Activated CD8-positive, alpha-beta memory T cell treated with anti-CD3 and anti-CD28 coated beads for 4 hours (primary cell): ENCODE measurements at places on chromosomes 16 and 17.

GRCh38 chr16:77064037-77064436 is 127.0 kb upstream of the MON1B start:
- no peak for DNase-seq

GRCh38 chr16:58001781-58002415 is 691 bp downstream of the USB1 start:
- DNase-seq = no peak

GRCh38 chr16:67378642-67379041 is 14.7 kb downstream of the TPPP3 start:
- no peak for DNase-seq

GRCh38 chr17:8016632-8017424 is 14.4 kb downstream of the GUCY2D start:
- no peak for DNase-seq

GRCh38 chr16:21584817-21585216 is 14.6 kb upstream of the METTL9 start:
- DNase-seq = no peak

DNA sequence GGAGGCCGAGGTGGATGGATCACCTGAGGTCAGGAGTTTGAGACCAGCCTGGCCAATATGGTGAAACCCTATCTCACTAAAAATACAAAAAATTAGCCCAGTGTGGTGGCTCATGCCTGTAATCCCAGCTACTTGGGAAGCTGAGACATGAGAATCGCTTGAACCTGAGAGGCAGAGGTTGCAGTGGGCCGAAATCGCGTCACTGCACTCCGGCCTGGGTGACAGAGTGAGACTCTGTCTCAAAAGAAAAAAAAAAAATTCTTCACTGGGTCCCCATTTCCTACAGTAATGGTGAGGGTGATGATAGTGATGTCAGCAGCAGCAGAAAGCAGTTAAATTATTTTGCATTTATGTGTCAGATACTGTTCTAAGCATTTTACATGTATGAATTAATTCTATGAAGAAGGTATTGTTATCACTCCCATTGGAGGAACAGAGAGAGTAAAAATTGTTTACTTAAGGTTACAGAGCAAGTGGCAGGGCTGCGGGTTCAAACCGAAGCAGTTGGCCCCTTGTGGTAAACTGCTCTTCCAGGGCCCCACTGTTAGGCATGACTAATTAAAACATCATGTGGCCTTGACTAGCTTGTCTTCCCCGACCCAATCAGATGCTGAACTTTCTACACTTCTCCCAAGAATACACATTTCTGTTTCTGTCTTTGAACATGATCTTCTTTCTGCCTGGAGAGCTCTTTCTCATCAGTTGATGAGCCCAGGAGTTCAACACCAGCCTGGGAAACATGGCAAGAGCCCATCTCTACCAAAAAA is 45.8 kb downstream of the STAT3 start:
- DNase-seq = no peak

GRCh38 chr17:38574712-38575111 is 31.0 kb downstream of the SRCIN1 start:
- no peak for DNase-seq

DNA sequence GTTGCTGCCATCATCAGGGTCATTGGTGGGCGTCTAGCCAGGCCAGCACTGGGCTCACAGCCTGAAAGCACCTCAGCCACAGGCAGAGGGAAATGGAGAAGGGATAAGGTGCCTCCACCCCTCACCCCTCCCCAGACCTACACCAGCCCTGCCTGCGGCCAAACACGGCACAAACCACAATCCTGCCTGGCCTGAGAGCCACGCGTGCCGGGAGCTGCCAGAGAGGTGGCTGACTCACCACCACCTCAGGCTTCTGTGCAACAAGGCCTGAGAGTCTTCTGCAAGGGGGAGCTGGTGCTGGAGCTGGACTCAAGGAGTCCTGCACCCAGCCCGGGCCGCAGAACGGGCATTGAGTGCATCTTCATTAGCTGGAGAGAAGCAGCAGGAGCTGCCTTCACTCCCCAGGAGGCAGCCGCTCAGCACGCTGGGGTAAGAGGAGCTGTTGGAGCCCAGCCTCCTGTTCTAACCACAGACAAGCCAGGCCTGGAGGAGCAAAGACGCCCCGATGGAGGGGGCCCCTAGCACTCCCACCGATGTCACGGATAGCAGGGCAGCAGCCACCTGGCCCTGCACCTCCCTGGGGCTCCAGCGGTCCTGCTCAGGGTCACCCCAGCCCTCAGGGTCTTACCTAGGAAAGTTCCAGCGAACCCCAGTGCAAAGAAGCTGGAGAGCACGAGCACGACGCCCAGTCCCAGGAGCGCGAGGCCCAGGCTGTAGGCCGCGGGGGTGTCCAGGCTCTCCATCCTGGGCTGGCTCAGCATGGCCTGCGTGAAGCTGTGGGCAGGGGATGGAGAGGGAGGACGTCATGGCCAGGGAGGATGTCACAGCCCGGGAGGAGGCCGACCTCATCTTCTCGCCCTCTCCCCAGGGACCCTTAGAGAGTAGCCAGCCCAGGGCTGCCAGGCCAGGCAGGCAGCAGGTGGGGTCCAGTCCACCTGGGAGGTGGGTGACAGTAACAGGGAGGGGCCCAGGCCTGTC is 16.0 kb upstream of the RASD1 start:
- DNase-seq = no peak

GRCh38 chr17:34135841-34136240 is 119.2 kb upstream of the CCL2 start:
- no peak for DNase-seq

DNA sequence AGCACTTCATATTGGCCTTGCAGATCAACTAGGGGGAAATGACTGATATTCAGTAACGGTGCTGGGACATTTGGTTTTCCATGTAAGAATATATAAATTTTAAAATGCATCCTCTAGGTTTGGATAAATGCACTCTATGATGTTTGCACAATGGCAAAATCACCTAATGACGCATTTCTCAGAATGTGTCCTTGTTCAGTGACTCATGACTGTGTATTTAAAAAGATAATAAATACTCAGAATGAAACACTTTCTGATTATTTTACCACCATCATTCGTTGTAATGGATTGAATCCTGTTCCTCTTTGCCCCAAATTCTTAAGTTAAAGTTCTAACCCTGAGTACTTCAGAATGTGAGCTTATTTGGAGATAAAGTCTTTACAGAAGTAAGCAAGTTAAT is 17.2 kb upstream of the ADGRG1 start:
- DNase-seq = no peak

GRCh38 chr17:17367931-17368330 is 64.8 kb downstream of the NT5M start:
- DNase-seq = no peak

DNA sequence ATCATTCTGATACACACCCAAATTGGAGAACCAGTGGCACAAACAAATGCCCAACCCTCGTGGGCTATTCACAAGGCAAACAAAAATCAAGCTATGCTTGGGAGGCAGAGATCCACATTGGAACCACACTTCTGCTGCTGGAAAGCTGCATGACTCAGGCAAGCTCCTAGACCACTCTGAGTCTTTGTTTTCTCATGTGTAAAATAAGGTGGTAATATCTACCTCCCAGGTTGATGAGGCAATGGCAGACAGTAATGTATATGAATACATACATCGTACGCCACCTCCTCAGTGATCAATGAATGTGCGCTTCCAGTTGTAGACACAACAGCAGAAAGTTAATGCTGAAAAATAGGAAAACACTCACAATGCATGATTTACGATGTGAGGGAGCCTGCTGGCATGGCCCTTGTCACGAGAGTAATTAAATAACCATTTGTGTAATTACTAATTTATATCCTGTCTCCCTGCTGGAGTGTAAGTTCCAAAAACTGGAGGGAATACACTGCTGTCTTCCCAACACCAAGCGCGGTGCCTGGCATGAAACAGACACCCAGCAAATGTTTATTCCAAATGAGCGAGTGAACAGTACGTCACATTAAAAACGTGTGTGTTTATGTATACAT is 69.9 kb upstream of the HSBP1 start:
- DNase-seq = no peak

DNA sequence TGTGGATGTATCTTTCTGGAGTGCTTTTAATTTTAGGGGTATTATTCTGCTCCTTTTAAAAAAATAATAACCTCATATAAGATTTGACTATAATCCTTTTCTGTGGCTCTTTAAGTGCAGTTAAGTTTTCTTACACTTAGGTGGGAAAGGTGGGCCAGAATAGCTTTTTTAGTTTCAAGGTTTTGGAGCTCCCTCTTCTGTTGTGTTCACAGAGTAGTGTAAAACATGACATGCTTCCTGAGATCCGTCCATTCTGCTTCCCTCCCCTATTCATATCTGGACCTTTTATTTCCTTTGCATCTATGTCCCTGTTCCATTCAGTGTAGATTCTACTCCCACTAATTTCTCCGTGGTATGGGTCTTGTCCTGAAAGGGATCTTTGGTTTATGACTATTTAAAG is 12.8 kb downstream of the LRRC36 start:
- no peak for DNase-seq

DNA sequence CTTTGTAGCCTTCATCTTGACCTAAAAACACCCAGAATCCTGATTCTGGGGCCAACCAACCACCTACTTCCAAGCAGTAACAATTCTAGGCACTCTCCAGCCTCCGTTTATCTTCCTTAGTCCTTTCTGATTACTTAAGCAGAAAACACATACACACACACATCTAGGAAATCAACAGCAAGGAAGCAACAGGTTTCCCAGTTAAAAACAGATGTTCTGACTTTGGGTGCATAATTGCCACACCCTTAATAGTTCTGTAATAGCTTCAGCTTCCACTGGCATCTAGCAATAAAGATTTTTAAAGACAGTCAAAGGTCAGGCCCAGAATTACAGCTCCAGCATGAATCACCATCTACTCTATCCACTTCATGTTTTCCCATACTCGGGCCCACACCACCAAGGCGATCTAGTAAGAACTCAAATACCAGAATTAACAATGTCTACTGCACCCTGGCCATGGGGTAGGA is 2.6 kb downstream of the ARHGAP17 start:
- DNase-seq = no peak

- DNase-seq = no peak
Measured at GRCh38 chr17:31476525-31477416, 85.3 kb downstream of the RAB11FIP4 start.

DNA sequence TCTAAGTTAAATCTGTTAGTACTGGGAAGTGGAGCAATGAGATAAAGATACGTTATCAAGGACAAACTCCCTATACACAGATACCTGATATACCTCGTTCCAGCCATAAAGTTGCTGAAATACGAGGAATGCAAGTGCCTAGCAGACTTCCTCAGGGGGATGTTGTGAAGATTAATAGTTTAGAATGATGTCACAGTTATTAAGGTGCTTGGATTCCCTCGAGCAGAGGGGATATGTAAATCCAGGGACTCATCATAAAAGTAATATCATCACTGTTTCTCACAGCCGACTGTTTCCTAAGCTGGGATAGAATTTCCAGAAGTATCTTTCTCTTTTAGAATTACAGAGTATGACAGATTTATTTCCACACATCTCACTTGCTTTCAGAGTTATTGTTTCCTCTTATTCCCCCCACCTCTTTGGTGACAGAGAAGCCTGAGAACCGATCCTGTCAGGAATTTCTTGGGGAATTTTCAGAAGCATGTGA is 28.4 kb upstream of the ZFHX3 start:
- no peak for DNase-seq

GRCh38 chr17:37604556-37604955 is 4.7 kb downstream of the SYNRG start:
- DNase-seq = no peak

- no peak for DNase-seq
Measured at GRCh38 chr17:20968913-20969616, 73.7 kb downstream of the USP22 start.

DNA sequence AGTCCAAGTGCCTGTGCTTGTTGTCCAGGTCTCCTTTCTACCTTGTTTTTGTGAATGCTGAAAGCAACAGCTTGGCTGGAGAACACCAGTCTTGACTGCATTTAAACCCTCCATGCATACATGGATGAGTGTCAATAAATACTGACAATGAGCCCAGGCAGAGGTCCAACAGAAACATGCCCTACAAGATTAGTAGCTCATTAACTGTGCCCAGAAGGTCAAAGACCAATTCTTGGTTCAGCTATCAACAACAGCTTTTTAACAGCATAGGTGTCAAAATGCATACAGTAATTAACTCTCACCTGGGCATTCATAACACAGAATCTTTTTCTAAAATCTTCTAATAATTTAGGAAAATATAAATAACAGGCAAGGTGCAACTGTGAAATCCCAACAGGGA is 63.2 kb downstream of the N4BP1 start:
- DNase-seq = no peak

DNA sequence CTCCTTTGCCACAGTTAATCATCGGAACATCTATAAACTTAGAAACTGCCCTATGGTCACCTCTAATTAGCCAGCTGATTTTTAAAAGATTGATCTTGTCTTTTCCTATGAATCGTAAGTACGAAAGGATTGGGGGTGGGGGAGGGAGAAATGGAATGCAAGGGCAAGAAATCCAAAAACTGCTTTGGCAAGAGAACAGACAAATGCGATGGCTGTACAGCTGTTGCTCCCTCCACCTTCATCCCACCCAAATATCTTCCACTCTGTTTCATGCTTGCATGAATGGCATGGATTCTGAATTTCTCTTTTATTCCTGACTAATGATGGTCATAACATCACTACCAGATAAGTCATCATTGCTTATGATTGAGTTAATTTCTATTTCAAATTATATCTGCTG is 165.7 kb downstream of the STX8 start:
- DNase-seq = no peak

- no peak for DNase-seq
Measured at GRCh38 chr17:10050597-10051101, 145.6 kb upstream of the RCVRN start.

GRCh38 chr16:72060405-72060804 is 2.6 kb upstream of the HPR start:
- no peak for DNase-seq

DNA sequence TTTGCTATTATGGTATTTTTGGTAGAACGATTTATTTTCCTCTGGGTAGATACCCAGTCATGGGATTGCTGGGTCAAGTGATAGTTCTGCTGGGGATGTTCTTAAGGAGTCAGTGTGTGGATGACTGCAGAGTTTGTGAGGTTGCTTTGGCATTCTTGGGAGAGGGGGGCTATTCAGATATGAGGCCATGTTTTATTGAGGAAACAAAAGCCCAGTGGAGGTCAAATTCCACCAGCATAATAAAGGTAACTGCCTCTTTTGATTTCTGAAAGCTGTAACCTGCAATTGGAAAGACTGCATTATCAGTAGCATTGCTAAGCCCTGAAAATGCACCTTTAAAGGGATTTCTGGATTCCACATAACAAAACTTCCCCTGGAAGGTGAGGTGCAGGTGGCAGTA is 43.7 kb upstream of the HNF1B start:
- no peak for DNase-seq

GRCh38 chr17:7311110-7311705 is 3.8 kb downstream of the EIF5A start:
- DNase-seq = no peak

DNA sequence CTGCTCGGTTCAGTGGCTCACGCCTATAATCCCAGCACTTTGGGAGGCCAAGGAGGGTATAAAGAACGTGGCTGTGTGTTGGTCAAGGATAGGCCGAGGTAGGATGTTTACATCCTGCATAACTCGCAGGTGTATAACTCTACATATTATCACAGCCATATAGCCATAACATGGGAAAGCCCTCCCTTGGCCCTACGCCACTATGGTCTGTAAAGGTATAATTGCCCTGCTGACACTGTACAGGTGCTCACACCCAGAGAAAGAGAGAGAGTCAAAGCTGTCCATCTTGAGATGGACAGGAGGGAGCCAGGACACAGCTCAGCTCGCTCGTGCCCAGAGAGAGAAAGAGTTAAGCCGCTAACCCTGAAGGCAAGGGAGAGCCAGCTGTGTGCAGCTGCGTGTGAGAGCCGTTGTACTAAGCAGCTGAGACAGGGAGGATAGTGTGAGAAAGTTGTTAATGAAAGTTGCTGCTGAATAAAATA is 30.4 kb upstream of the DHX8 start:
- DNase-seq = no peak
